CD8-positive, alpha-beta T cell (primary cell): ENCODE measurements at places on chromosomes 6 and 20. TPM values are rescaled to one million over a fixed set of nuclear protein-coding genes. Genes with fewer than 3 reads are reported as not detected.

DNA sequence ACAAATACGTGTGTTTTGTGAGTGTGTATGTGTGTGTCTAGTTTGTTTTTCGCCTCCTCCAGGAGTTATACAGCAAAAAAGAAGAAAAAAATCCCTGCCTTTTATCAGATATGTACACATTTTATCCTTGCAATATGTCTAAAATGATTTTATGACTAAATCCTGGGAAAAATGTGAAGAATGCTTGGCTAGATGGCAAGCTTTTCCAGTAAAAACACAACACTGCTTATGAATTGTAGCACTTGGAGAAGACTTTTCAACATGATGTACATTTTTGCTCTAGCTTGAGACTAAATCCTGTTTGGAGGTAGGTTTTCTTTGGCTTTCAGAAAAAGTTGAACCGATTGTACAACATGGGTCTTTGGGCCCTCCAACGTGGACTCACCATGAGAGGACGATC is 160.2 kb downstream of the GMPR start:
- DNase-seq: no peak

DNA sequence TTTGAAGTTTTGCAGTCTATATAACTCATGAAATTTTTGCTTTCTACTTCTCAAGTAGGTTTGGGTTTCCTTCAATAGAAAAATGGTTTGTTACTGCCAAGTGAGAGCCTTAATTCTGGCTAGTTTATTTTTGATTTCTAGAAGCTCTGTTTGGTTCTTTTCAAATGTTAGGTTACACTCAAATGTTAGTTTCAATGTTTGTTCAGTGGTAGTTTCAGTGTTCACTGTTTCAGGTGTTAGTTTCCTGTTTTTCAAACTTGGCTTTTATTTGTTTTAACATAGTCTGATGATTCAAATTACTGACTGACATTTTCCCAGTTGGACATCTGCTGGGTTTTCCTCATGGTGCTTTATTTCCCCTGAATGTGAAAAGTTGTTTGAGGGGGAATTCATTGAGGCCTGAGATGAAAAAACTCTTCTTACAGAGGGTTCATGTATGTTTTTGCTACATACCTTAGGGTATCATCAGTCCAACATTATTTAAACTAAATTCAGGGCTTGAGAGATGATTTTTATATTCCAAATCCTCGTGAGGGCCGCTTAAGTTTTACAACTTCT is 189.0 kb downstream of the JARID2 start:
- DNase-seq: no peak

GRCh38 chr20:63117661-63118302 is 98.1 kb downstream of the YTHDF1 start:
- DNase-seq: no peak

- no peak for DNase-seq
Measured at GRCh38 chr20:54083459-54083858, 13.1 kb upstream of the BCAS1 start.

- no peak for DNase-seq
Measured at GRCh38 chr6:8536122-8536521, 100.8 kb upstream of the SLC35B3 start.

GRCh38 chr6:16420337-16420714 is 181.9 kb downstream of the GMPR start:
- DNase-seq: no peak

DNA sequence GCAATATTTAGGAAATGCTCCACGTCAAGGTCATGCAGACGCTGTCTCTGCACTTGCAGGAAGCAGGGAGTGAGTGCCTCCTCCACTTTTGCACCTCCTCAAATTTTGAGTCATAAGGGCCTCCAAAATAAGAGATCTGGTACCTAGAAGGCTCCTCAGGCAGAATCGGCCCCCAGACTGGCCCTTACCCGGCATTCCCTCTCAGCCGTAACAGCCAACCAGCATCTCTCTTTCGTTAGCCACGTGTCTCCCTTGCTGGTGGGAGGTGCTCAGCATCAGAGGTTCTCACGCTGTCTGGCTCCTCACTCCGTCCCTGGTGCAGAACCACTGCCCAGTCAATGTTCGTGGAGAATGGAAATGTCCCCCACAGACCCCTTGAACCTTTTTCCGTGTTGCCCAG is 75.3 kb downstream of the ANKRD60 start:
- DNase-seq: no peak

Gene GNAS-AS1
- total RNA-seq: 0.28 TPM

Gene ANKRD6
- 4.3 TPM for total RNA-seq
